Stimulated activated naive CD4-positive, alpha-beta T cell treated with Interleukin-2 at 50 U/mL for 16 hours (primary cell): ENCODE measurements at places on chromosomes 3 and 15.
A peak's percentile ranks its signal among the peaks of the same experiment; 100 is the strongest.

- DNase-seq = no peak
These were observed 370.9 kb downstream of the NR2F2 start for GRCh38 chr15:96701443-96701842.

- no peak for DNase-seq
These were observed 36.1 kb downstream of the PTH1R start for GRCh38 chr3:46913644-46914043.

DNA sequence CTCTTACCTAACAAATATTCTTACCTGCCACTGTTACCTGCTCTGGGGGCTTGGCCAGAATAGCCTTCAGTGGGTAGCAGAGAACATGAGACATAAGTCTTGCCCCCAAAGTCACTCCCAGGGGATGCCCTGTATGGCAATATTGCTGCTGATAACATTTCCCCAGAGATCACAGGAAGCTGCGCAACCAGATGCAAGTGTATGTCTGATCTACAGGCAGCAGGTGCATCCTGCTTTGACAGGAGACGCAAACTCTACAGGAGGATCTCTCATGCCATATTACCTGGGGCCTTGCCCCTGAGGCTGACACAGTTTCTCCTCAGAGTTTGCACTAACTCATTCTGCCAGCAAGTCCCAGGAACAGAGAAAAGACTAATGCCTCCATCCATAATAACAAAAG lies 174.4 kb upstream of the LPP start:
- no peak for DNase-seq

GRCh38 chr15:34850121-34850520 lies 54.8 kb upstream of the ACTC1 start:
- no peak for DNase-seq

- DNase-seq = no peak
These were observed 382.1 kb downstream of the GAP43 start for GRCh38 chr3:116005404-116005803.

DNA sequence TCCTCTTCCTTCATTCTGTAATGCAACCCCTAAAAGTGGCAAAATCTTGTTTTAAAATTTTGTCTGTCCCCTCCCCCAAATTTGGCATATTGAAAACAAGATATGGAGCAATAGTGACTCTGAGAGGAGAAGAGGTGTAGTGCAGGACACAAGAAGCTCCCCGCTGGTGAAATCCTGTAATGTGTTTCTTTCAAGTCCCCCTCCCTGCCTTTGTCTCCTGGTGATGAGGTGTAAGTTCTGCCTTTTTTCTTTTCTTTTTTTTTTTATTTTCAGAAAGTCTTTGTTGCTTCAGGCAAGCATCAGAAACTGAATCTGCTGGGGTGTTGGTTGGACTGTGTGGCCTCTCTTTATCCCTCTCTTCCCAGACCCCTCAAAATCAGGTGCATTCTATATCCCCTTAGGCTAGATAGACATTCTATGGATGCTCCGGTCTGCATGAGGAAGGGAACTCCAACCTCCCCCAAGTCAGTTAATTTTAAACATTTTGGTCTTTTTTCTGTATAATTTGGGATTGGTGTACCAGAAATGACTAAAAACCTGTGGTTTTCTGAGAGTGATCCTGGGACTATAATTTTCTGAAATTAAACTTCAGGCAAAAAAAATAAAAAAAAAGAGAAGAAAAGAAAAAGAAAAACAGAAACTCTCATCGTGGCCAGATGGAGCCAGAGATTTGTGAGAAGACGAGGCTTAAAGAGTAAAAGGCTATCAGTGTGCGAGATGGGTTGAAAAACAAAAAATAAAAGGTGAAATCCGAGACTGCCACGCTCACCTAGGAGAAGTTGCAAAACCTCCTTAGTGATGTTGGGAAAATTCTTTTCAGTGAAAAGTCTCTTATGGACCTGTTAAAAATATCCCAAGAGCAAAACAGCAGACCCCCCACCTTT lies 21.4 kb downstream of the ACKR2 start:
- DNase-seq = no peak

DNA sequence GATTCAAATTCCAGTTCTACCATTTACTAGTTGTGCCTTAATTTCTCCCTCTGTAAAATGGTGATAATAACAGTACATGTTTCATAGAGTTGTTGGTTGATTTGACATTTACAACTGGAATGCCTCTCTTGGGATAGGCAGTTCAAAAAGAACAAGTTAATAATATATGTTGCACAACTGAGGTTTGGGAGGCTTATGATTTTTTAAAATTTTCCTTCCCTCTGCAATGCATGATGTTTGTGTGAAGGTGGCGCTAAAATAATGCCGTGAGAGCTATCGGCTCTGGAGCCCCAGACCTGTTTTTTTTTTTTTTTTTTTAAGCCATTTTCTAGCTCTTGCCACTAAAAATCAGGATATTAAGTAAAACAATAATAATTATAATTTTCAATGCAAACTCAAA lies 18.6 kb downstream of the DNAJB11 start:
- no peak for DNase-seq

GRCh38 chr3:52704611-52705437 lies 767 bp downstream of the GLT8D1 start:
- DNase-seq = no peak

DNA sequence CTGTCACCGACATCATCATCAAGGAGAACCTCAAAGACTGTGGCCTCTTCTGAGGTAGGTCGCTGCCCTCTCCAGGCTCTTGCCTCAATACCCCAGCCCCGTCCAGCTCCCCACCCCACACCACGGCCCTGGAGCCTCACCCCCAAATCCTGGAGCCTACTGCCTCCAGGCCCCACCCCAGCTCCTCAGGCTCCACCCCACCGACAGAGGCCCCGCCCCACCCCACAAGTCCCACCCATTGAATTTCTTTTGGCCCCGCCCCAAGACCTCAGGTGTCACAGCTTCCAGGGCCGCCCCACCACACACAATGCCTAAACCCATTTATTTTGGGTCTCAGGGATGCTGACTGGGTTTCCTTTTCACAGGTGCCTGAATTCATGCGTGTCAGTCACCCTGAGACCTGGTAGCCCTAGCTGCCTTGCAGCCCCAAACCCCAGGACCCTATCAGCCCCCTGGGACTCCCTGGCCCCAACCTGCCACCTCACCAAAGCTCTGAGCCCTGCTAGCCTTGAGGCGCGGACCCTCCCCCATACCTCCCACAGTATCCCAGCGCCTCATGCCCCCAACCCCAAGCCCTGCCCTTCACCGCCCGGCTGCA lies 3.6 kb downstream of the GNAT1 start:
- DNase-seq = peak; percentile 19

DNA sequence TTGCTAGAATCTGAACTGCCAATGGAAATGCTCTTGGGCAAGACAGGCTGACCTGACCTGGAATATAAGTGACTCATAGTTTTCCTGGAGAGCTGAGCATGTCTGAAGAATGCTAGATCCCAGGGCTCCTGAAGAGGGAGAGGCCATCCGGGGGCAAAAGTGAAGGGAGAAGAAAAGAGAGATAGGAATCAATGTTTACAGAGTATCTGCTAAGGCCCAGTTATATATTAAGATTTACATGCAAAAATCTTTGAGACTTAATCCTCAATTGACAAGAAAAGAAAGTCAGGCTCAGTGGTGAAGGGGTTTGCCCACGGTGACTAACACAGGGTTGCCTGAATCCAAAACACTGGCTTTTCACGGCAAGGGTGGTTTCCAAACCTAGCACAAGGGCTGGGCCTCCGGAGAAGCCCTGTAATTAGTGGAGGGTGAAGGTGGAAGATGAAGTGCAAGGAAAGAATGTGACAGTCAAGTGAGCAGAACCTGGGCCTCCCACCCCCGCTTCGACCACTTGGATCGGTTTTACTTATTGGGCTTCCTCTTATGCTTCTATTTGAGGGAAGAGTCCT lies 91.7 kb upstream of the FGF12 start:
- peak; percentile 54 for DNase-seq
